GM23248 (cell line): ENCODE measurements at places on chromosomes 2 and 18. TPM values are rescaled to one million over a fixed set of nuclear protein-coding genes. Genes with fewer than 3 reads are reported as not detected.

GRCh38 chr18:48409591-48410094 lies 460 bp upstream of the ZBTB7C start:
- DNase-seq = peak; percentile 40

GRCh38 chr2:217482056-217482710 lies 520.6 kb downstream of the TNS1 start:
- no peak for DNase-seq

- DNase-seq = no peak
These were observed 55.9 kb downstream of the TTC21B start for GRCh38 chr2:165897726-165898125.

PIEZO2 gene
- polyA plus RNA-seq = 0.65 and 0.93 TPM in 2 replicates

FAM237A gene
- not detected in 2 replicates for polyA plus RNA-seq

CTAGE1 gene
- polyA plus RNA-seq = 0.06 TPM in 1 of 2 replicates, not detected in the other
